Cerebellar cortex (tissue), 1 donor: ENCODE measurements at places on chromosomes 2 and 18.

- DNase-seq = no peak
Observed at GRCh38 chr18:22322243-22322691, 95.4 kb downstream of the CTAGE1 start.

DNA sequence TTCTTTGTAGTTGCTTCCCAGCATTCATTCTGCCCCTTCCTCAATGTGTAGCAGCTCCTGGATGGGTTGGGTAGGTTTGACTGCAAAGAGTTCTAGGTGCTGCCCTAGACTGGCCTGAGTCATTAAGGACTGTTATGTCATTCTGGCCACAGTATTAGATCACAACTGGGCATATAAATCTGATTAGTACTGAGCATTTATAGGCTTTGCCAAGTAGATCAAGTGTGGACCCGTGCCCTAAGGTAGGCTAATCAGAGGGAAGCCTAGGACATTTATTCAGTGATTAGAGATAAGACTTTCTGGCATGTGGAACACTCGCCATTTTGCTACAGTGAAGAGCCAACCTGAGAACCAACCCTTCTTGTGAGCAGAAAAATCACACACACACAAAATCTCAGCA, 2.7 kb downstream of the KATNAL2 start:
- DNase-seq = no peak

GRCh38 chr18:77650799-77651385, 401.2 kb downstream of the GALR1 start:
- DNase-seq = peak; percentile 22

- DNase-seq = no peak
Observed at GRCh38 chr18:12238826-12239225, 15.3 kb upstream of the CIDEA start.

DNA sequence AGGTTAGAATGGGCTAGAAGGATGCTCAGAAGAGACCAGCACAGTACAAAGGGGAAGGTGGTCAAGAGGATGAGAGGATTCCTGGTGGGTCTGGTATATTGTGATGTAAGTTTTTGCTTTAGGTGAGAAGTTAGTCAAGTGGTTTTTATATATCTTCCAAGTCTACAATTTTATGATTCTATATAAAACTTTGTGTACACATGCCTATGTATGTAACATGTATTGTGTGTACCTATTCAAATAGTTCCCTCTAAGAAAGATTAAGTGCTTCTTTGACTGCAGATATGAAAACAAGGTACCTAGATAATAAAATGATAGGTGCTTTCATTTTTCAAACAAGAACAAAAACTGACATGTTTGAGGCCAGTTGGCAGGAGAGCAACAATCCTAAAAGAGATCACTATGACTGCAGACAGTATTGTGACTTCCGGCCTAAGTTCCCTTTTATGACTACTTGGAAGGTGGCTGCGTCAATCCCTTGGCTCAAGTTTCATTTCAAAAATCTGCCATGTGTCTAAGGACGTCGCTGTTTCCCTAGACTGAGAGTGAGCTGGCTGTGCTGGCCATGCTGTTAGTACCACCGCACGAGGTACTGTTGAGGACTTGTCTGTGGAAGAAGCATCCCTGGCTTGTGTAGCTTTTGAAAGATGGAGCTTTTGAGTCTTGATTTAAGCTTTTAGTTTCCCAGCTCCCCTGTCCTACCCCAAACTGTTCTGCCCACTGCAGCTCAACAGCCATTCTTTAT, 123.1 kb downstream of the PRPF40A start:
- peak; percentile 63 for DNase-seq

- DNase-seq = no peak
Observed at GRCh38 chr2:216139884-216140283, 30.7 kb downstream of the XRCC5 start.

DNA sequence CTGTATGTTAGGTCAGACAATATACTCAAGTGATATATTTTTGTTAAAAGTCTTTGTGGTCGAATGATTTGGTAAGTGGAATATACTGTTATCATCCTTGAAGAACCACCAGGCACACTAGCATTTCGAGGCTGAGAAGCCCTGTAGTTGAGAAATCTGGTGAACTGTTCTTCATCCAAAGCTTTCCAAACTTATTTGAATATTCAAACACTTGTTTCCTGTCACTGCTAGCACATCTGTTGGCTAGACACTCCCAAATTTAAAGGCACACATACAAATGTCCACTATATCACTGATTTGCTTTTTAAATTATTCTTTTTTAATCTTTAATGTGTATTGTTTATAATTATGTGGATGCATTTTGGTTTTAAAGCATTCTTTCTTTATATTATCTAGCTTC, 241.9 kb upstream of the CNTNAP5 start:
- DNase-seq = no peak

DNA sequence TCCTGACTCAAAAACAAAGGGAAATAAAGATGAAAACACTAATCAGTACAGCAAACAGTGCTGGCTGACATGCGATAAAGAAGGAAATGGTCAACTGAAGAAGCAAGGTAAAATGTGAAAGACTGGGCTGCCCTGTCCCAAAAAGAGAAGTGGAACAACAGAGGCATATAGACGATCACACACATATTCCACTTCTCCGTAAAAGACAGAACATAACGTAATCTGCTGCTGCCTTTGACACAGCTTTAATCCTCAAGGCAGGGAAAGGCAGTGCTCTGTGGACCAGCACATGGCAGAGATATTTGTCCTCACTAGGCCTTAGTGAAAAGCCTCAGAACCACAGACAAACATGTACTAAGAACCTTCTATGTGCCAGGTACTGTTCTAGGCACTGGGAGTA, 24.3 kb upstream of the REL start:
- DNase-seq = no peak

GRCh38 chr2:170191166-170191866, 13.4 kb downstream of the MYO3B start:
- DNase-seq = no peak

DNA sequence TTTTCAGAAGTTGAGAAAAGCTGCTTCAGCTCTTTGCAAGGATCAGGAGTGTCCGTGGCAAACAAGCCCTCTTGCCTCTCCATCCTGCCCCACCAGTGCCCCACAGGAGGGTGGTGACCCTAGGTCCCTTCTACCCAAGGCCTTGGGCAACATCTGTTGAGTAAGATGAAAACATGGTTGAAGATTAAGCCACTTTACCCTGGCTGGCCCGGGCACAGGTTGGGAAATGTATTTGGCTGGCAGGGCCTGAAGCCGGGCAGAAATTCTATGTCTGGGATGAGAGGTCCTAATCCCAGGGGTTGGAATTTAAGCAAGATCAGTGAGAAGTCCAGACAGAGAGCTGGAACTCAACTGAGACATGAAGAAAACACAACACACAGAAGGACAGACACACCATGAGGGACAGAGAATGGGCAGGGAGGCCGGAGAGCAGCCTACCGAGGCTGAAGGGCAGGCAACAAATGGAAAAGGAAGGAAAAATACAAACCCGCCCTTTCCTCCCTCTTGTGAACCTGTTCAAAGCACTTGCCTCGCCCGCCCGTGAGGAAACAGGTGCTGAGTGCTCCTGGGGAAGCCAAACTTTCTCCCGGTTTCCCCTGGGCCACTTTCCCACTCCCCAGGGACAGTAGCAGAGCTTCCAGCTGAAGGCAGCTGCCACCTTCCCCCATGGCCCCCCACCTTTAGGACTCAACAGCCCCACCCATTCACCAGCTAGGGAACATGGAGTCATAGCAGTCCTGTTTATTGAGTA, 86.1 kb downstream of the TNS1 start:
- no peak for DNase-seq

GRCh38 chr2:134975281-134976009, 56.8 kb downstream of the CCNT2 start:
- no peak for DNase-seq

DNA sequence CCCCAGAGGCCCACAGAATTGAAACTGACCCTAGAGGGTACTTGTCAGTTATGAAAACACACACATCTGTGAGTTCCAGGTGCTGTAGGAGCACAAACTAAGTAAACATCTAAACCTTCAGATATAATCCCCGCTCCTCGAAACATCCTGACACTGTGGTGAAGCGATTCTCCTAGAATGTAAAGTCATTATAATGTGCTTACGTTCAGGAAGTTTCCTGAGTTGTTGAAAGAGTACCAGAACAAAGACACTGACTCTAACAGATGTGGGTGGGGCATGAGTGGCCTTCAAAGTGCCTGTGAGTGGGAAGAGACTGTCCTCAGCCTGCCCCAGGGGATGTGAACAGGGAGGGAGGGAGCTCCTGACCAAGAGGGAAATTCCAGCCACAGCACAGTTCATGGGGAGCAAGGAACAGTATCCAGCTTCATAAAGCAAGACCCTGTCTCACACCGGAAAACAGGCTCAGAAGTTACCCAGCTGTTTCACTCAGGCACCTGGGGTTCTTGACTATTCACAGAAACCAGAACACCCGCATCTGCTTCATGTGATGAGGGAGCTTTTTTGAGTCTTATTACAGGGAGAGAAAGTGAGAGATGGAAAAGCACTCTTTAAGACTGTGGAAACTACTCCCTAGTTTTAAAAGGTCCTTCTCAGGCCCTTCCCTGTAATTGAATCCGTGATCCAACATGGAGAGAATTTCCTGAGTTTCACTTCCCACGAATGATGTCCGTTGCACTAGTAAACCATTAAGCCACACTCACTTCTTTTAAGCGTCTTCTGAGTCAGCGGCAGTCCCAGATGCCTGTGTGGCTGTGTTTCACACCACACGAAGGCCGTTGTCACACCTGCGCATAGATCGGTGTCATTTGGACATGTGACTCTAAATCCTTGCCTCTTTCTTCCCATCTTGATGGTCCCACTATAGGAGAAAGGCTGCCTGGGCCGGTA, 88.6 kb upstream of the EML6 start:
- DNase-seq = no peak

DNA sequence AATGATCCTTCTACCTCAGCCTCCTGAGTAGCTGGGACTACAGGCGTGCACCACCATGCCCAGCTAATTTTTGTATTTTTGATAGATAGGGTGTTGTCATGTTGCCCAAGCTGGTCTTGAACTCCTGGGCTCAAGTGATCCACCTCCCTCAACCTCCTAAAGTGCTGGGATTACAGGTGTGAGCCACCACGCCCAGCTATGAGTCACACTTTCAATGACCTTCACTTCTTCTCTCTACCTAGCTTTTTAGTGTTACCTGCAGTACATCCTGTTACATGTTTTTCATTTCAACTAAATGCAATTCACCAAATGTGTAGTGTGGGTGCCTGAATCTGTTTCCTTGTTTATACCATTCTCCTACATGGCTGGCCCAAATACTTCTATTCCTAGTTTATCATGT, 64.0 kb downstream of the SLC39A10 start:
- DNase-seq = no peak

GRCh38 chr18:25177631-25178030, 174.3 kb downstream of the ZNF521 start:
- peak; percentile 88 for DNase-seq

GRCh38 chr2:9594366-9595054, 36.3 kb downstream of the YWHAQ start:
- DNase-seq = no peak

GRCh38 chr18:3623769-3624545, 174.0 kb downstream of the TGIF1 start:
- DNase-seq = peak; percentile 95

DNA sequence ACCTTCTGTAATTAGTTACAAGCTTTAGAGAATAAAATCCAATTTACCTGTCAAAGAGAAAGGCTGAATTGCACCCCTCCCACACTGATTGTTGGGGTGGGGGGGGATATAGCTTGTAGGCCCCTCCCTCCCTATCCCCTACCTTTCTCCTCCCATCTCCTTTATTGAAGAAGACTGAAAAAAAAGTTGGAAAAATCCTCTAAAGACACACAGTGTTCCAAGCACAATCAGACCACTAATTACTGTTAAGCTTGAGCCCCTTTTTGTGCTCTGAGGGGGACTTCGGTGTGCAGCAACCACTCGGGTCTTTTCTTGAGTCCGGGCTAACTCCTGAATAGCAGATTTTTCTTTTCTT, 43.0 kb upstream of the FZD5 start:
- DNase-seq = peak; percentile 64
